C1 segment of cervical spinal cord (tissue), 14 donors: ENCODE measurements at places on chromosomes 16 and 17.
A peak's percentile ranks its signal among the peaks of the same experiment; 100 is the strongest.

- no peak for DNase-seq
Observed at GRCh38 chr16:4205971-4206370, 35.9 kb downstream of the SRL start.

DNA sequence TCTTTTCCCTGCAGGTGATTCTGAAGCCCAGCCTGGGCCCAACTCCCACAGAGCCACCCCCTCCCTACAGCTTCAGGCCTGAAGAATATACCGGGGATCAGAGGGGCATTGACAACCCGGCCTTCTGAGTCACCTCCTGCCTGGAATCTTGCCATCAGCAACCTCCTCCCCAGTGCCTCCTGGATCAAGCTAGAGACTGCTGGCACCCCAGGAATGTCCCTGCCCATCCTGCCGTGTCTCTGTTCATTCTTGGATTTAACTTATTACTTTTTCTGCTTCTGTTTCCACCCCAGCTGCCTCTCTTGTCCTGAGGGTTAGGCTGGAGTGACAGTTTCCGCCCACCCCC, 4.9 kb downstream of the TMEM92 start:
- DNase-seq: no peak

DNA sequence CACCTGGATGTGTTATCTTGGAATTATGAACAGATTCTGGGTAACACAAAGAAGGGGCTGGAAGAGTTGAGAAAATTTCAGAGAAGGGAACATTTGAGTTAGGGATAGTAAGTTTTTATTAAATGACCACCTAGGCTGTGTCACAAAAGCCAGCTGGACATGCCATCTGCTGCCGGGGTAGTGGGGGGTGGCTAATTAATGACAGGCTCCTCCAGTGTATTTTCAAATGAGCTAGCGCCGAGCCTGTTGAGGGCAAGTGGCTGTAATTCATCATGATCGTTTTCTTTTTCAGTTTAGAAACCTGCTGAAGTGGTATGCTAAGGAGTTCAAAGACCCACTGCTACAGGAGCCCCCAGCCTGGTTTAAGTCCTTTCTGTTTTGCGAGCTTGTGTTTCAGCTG, 6.2 kb downstream of the TMEM97 start:
- DNase-seq: peak; percentile 30

DNA sequence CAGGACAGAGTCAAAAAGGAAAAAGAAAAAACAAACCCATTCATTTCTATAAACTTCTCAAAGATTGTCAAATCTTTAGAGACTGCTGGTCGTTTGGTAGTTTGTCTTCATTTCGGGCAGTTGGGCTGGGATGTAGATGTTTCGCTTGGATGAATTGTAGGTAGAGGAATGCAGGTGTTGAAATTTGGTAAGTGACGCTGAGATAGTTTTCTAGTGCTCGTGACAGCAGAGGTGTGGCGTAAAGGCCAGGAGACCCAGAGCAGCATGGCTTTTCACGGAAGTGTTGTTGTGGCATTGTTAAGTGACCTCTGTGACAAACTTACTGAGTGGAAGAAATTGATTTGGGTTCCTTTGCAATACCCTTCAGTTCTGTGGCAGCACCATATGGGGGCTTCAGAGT, 78.2 kb upstream of the CLEC18A start:
- no peak for DNase-seq

DNA sequence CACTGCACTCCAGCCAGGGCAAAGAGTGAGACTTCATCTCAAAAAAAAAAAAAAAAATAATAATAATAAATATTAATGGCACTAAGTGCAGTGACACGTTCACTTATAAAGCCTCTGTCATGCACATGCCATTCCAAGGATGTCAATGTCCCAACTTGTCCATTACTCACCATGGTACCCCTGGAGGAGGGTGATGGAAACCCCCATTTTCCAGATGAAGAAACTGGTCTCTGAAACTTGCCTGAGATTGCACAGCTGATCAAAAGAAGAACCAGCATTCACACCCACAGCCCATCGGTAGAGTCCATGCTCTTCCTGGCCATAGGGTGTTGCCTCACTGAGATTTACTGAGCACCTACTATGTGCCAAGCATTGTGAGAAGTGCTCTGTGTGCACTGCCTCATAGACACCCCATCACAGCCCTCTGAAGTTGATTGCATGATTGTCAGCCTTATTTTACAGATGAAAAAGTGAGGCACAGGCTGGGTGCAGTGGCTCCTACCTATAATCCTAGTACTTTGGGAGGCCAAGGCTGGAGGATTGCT, 123.7 kb downstream of the ABCC1 start:
- no peak for DNase-seq

GRCh38 chr16:70267516-70267915, 15.8 kb upstream of the EXOSC6 start:
- DNase-seq: no peak

- no peak for DNase-seq
Observed at GRCh38 chr17:55436224-55437158, 14.9 kb upstream of the MMD start.

- peak; percentile 1 for DNase-seq
Observed at GRCh38 chr16:66070140-66070917, 296.2 kb upstream of the CDH5 start.

GRCh38 chr17:59328601-59329000, 2.9 kb upstream of the YPEL2 start:
- no peak for DNase-seq

DNA sequence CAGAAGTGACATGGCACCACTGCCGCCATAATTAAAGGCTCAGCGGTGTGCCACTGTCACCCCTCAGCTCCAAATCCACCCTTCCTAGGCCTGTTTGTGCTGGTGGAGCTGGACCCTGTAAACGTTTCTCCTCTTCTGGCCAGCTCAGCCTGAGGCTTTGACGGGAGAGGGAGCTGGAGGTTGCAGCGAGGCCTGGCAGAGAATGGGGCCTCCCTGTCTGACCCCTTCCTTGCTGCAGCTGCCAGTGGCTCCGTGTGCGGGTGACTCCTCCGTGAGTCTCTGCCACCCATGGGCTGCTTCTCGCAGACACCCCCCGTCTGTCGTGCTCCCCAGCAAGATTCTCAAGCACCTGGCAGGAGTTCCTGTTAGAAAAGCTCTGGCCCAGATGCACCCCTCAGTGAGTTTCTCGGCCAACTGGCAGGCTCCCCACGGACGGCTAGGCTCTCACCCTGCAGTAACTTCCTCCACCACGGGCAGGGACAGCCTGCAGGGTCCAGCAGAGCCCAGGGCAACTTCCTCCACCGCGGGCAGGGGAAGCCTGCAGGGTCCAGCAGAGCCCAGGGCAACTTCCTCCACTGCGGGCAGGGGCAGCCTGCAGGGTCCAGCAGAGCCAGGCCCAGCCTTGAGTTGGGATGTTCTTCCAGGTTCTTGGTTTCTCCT, 4.7 kb upstream of the CHMP6 start:
- DNase-seq: no peak

DNA sequence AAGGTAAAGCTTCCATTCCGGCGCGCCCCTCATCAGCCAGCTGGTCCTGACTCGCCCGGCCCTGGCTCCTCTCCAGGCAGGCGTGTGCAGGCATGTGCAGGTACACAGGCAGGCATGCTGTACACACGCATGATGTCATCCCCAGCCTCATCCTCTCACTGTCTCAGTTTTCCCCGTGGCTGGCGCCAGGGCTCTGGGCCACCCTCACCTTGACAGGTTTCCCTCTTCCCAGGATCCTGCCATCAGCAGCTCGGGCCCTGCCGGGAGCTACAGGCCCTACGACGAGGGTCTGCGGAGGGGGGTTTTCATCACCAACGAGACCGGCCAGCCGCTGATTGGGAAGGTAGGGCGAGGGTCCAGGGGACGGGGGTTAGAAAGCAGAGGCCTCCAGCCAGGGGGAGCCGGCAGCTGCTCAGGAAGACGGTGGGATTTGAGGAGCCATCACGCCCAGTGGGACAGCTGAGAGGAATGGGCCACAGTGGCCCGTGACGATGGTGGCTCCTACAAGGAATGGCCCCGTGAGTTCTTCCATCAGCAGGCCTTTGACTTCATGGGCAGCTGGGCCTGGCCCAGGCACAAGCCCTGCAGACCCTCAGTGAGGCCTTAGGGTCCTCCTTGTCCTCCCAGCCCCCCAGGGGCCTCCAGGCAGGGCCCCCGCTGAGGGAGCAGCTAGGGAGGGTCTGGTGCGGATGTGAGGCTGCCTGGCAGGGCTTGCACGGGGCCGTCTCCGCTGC, 8.5 kb downstream of the GAA start:
- DNase-seq: no peak

DNA sequence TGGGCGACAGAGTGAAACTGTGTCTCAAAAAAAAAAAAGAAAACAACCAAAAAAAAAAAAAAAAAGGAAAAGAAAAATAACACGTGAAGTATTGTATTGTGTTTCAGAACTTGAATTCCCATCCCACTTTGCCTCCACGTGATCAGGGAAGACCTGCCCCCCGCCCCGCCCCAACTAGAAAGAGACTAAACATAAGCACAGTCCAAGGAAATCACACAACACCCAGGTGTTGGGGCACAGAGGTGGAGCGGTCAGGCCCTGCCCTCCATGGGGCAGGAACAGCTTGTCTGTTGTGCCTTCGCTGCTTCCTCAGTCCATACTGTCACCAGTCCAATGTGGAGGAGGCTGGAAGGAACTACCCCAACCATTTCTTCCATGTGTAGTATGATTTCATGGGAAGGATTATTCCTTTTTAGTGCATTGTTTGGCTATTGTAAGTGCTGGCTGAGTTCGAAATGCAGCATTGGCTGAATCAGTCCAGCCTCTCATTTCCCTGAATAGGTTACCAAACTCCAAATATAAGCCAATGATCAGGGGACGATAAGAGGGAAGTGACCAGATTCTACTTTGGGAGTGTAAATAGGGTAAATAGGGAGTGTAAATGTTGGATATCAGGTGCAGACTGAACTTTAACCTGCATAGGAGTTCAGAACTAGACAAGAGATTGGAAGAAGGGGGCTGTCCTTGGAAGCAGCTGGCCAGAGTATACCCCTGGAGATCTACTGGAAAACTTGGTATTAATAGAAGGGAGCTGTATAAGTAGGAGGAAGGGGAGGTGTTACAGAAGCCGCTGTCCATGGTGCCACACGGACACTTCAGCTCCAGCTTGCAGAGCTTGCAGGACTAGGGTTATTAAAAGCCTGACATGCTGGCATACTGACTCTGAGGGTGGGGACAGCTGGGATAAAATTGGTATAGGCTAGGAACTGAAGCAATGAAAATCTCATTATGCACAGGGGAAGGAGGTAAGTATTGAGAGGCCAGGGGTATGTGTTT, 50.7 kb downstream of the TANGO6 start:
- DNase-seq: no peak

- DNase-seq: no peak
Observed at GRCh38 chr17:9498490-9498889, 77.1 kb downstream of the STX8 start.

DNA sequence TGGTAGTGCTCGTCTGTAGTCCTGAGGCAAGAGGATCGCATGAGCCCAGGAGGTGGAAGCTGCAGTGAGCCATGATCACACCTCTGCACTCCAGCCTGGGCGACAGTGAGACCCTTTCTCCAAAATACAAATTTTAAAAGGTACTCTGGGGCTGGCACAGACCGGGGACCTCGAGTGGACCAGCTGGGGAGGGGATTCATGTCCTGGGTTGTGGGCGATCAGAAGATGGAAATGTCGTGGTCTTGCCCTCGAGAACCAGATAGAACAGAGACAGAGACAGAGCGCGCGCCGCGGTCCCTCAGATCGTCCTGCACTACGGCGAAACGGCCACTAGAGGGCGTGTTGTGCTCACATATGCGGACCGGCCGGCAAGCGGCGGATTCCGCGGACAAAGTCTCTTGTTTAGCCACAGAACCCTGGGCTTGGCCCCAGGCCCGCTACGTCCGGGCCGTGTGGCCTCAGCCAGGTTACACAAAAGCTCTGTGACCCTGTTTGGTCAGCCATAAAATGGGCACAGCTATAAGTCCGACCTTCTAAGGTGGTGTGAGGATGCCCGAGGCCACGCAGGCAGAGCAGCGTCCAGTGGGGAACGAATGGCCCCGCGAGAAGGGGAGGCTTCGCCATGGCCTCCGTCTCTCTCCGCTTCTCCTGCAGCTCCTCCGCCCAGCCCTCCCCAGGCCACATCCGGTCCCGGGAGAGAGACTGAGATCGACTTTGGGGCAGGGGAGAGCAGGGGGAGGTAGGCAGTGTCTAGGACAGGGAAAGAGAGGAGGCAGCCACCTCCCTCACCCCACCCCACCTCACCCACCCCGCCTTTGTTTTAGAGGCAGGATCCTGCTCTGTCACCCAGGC, 14.6 kb upstream of the SBK1 start:
- peak; percentile 67 for DNase-seq

- no peak for DNase-seq
Observed at GRCh38 chr16:68000450-68000849, 1.2 kb upstream of the DPEP2 start.

- DNase-seq: no peak
Observed at GRCh38 chr17:48728232-48729231, at the start of gene HOXB13. HOXB13 (minus strand) TSS chr17:48728750; CDS start chr17:48728593, 157 bp downstream.

DNA sequence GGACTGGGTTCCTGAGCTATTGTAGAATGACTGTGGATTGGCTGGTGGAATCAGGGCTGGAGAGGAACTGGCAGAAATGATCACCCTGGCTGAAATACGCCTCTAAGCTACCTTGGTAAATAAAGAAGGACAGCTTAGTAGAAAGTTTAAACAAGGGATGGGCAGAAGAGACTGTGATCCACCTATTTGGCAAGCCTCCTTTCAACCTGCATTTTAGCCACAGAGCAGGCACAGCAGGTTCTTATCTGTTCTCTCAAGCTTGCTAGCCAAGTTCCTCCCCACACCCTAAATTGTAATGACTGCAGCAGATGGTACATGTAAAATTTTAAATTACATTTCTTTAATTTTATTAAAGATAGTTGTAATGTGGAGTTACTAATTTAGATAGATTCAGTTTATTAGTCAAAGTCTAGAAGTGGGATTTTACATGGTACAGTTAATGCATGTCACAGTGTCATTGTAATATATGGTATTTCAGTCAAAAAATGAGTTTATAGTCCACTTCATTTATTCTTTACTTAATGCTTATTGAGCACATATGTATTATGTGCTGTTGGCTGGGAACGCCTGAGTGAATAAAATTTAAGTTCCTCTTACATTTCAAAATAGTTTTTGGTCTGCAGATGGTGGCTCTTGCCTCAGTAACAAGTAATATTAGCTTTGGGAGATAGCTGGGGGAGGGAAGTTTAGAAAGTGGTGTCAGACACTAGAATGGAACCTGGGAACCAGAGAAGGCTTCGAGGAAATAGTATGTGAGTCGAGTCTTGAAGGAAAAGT, 11.2 kb downstream of the EPN2 start:
- DNase-seq: no peak
